IMR-90 (cell line): ENCODE measurements at places on chromosomes 13 and 19. TPM values are rescaled to one million over a fixed set of nuclear protein-coding genes. Genes with fewer than 3 reads are reported as not detected.

The MADCAM1 gene
- not detected in 2 replicates for total RNA-seq

DNA sequence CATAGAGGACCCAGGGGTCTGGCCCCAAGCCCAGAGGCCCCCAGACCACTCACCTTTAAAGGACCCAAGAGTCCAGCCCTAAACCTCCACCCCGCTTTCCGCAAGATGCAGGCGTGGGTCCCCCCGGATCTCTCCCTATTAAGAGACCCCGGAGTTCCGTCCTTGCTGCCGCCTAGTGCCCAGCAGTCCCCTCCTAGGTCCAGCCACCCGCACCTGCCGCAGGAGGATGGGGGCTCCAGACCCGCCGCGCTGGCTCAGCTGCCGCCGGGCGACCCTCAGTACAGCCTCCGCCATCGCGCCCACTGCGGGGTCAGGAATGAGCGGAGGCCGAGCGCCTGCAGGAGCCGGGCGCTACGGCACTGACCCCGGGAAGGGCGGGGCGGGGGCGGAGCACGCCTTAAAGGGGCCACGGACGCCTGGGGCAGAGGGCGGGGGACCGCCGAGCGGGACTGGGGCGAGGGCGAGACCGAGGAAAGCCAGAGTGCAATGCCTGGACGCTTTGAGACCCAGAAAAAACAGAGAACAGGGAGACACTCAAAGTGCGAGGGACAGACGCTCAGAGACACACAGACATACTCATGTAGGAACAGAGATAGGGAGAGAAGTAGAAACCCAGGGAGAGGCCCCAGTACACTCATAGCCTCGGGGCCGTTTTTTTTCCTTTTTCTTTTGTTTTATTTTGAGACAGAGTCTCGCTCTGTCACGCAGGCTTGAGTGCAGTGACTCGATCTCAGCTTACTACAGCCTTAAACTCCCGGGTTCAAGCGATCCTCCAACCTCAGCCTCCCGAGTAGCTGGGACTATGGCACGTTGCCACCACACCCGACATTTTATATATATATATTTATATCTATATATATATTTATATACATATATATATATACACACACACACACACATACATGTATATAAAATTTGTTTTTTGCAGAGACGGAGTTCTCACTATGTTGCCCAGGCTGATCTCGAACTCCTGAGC, at the start of gene ETHE1:
Gene ETHE1, minus strand, starts transcription at position 318 of the 976 bp plus-strand sequence. Its CDS starts 24 bp downstream, at position 294.
- peak; percentile 31 for DNase-seq

The ARHGAP35 gene
- total RNA-seq = 28.9 and 29.0 TPM in 2 replicates

DNA sequence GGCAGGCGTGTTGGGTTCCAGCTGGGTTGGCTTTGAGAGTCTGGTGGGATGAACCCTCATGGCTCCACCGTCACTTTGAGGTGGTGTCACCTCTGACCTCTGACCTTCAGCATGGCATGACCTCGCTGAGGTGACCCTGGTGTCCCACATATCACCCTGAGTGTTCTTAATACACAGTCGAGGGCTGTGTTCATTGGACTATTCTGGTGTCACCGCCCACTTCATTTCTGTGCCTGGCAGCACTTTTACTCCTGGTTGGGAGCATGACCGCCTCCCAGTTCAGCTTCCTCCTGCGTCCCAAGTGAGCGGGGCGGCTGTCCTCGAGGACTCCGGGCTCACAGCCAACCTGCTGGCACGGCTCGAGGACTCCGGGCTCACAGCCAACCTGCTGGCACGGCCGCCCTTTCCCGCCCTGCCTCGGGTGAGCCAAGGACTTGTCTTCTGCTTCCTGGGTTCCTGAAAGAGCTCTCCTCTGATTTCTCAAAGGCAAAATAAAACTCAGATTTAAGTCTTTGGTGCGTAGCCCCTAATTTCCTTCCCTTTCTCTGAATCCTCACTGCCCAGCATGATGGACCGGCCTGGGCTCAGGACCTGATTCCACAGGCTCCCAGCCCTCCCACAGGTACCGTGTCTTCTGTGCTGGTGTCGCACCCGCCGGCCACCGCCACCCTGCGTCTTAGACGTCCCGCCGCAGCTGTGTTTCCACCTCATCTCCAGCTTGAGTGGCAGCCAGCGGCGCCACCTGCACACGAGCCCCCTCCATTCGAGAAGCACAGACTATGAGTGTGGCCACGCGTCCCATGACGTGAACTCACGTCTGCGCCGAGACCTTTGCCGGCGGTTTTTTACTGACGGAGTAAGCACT, 10.4 kb downstream of the ATP4B start:
- DNase-seq = no peak

- no peak for DNase-seq
Observed at GRCh38 chr19:34049944-34050343, 122.4 kb upstream of the LSM14A start.

The GADD45GIP1 gene
- 13.3 and 22.5 TPM in 2 replicates for total RNA-seq

- no peak for DNase-seq
Observed at GRCh38 chr13:49297338-49297737, 49.6 kb downstream of the CDADC1 start.

DNA sequence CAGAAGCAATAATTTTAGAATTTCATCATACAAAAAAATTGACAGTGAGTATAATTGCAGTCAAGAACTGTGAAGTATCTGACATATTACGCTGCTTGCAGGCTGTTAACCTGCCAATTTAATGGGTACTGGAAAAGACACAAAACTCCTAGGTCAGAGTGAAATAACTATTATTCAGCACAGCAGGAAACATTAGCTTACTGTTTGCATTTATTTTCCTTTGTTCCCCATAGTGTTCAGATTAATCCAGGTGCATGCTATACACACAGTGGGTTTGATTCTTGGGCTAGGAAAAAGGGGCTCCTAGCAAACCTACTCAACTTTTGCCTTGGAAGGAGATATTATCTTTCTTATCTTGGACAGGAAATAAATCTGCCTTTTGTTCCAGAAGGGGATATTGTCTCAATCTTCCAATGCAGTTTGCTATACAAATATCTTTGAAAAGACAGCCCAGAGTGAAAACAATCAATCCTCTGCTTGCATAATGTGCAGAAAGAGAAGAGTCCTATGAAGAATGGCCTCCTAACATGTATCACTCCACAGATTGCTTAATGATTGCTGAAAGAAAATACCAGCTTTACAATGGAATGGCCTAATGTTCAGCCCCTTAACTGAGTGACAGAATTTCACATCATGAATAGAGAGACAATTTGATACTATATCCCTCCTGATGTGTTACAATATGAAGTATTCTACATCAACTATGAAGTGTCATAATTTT, 443.4 kb downstream of the TBC1D4 start:
- DNase-seq = no peak

The CDC34 gene
- 35.7 and 39.2 TPM in 2 replicates for total RNA-seq

- no peak for DNase-seq
Observed at GRCh38 chr19:42048992-42049391, 21.0 kb downstream of the GRIK5 start.

- peak; percentile 80 for DNase-seq
Observed at GRCh38 chr19:4506449-4507149, 11.7 kb downstream of the PLIN4 start.

The PODNL1 gene
- under 0.01 TPM in 2 replicates for total RNA-seq

- DNase-seq = peak; percentile 64
Observed at GRCh38 chr13:85536706-85537105, 262.5 kb downstream of the SLITRK6 start.

DNA sequence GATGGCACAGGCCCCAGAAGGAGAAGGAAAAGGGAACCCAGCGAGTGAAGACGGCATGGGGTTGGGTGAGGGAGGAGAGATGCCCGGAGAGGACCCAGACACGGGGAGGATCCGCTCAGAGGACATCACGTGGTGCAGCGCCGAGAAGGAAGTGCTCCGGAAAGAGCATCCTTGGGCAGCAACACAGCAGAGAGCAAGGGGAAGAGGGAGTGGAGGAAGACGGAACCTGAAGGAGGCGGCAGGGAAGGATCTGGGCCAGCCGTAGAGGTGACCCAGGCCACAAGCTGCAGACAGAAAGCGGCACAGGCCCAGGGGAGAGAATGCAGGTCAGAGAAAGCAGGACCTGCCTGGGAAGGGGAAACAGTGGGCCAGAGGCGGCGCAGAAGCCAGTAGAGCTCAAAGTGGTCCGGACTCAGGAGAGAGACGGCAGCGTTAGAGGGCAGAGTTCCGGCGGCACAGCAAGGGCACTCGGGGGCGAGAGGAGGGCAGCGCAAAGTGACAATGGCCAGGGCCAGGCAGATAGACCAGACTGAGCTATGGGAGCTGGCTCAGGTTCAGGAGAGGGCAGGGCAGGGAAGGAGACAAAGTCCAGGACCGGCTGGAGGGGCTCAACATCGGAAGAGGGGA, 1.1 kb downstream of the PPP1R12C start:
- DNase-seq = peak; percentile 66

DNA sequence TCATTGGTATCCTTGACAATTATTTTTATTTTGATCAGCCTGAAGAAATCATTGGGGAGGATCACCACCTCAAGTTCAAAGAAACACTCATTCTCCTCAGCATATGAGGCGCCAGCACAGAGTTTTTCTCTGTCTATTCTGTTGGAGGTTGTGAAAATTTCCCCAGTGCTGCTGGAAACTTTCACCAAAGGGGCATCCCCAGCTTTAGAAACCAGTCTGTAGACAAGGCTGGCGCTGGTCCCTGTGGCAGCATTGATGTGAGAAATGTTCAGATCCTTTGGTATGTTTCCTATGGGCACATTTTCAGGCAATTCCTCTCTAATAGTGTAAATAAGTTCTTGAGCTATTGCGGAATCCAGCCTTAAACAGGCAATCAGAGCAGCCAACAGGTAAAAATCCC, 2.1 kb downstream of the PCDH9 start:
- DNase-seq = no peak

The IRGC gene
- total RNA-seq = not detected in 2 replicates

The IGSF23 gene
- under 0.01 TPM in 1 of 2 replicates, not detected in the other for total RNA-seq

- DNase-seq = peak; percentile 94
Observed at GRCh38 chr13:37127691-37128241, 22.3 kb upstream of the CSNK1A1L start.

The HCN2 gene
- 0.56 and 0.72 TPM in 2 replicates for total RNA-seq

DNA sequence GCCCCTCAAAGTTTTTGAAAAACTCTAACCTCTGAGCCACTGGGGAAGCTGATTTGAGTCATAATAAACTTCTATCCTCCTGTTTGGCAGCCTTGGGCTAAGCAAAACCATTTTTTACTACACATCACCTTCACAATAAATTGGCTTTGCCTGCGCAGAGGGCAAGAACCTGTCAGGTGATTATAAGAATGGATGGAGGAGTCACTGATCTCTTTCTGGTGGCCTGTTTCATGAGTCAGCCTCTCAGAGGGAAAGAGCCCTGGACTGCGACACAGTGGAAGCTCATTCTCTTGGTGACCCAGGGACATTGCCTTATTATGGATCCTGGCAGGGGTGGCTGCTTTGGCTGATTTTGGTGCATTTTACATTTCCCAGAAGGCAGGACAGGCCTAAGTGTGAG, 17.5 kb upstream of the PSG9 start:
- DNase-seq = no peak

The OVOL3 gene
- not detected in 2 replicates for total RNA-seq

DNA sequence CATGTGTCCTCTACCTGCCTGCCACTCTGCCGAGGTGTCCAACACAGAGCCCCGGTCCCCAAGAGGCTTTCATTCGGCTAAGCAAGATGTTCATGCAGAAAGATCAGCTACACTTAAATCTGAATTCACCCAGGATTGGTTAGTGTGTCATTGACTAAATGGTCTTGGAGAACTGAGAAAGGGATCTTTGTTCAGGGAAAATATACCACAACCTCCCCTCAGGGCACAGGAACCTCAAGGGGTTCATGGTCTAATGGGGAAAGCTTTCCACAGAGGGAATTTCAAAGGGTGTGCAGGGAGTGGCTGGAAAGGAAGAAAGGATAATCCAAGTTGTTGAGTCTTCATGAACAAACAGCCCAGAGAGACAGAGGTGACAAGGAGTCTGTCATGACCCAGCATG, 14.4 kb upstream of the POP4 start:
- DNase-seq = no peak

DNA sequence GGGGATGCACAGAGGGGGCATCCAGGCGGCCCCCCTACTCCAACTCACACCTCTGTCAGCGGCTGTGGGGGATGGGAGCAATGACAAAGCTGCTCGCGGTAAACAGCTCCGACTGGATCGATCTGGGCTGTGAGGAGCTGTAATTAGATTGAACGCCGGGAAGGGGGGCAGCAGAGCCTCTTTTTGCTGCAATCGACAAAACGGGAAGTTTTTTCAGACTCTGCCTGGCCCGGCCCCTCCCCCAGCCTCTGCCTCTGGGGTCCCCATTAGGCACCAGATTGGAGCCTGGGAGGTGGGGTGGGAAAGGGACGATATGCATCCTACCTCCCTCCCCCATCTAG, 16.3 kb downstream of the ONECUT3 start:
- DNase-seq = no peak

- no peak for DNase-seq
Observed at GRCh38 chr13:113918580-113918979, 54.7 kb upstream of the GAS6 start.

DNA sequence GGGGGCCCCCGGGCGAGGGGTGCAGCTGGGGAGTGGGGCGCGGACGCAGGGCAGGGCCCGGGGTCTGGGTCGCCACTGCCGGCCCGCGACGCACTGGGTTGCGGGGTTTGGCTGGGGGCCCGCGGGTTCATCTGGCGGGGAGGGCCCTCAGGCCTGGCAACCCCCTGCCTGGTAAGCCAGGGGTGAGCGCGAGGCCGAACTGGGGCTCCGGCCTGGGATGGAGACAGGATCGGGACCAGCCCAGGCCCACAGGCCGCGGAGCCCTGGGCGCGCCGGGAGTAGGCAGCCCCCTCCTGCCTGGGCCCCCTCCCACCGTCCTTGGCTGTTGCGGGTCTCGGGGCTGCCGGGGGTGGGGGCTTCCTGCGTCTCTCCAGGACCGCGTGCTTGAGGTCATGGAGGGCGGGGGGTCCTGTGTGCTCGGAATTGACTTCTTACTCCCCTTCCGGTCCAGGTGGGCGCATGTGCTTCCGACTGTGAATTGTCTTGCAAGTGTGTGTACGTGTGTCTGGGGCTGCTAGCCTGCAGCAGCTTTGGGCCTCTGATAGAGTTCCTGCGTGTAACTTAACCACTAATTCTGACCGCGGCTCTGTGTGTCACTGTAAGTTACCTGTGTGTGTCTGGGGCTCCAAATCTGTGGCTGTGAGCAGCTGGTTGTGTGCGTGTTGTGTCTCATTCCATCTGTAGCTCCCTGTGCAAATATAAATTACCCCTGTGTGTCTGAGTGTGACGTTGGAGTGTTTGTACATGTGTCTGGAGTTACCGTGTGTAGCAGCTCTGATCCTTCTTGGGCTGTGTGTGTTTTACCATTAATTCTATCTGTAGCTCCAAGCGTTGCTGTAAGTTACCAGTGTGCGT, 751 bp downstream of the GRAMD1A start:
- DNase-seq = peak; percentile 50

DNA sequence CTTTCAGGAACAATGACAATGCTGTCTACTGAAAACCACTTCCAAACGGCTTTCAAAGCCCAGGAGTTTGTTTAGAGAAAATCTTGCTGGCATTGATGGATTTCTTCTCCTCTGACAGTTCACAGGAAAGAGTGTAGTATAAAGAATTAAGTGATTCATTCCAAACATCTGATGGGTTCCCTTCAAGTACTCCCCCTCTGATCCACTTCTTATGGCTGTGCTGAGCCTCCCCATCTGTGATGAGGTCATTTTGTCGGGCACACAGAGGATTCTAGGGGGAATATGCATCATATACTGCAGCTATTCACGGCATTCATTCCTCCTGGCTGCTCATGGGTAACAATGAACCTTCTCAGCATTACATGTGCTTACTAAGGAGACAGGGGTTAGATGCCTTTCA, 107.9 kb downstream of the RGCC start:
- DNase-seq = peak; percentile 97

- no peak for DNase-seq
Observed at GRCh38 chr19:30345686-30346085, 26.5 kb upstream of the ZNF536 start.

GRCh38 chr19:32876236-32876918, 6.8 kb upstream of the SLC7A9 start:
- no peak for DNase-seq

The PEX11G gene
- total RNA-seq = 0.72 and 1.1 TPM in 2 replicates
